Lung microvascular endothelial cell (primary cell): ENCODE measurements at places on chromosomes 2 and 18.

DNA sequence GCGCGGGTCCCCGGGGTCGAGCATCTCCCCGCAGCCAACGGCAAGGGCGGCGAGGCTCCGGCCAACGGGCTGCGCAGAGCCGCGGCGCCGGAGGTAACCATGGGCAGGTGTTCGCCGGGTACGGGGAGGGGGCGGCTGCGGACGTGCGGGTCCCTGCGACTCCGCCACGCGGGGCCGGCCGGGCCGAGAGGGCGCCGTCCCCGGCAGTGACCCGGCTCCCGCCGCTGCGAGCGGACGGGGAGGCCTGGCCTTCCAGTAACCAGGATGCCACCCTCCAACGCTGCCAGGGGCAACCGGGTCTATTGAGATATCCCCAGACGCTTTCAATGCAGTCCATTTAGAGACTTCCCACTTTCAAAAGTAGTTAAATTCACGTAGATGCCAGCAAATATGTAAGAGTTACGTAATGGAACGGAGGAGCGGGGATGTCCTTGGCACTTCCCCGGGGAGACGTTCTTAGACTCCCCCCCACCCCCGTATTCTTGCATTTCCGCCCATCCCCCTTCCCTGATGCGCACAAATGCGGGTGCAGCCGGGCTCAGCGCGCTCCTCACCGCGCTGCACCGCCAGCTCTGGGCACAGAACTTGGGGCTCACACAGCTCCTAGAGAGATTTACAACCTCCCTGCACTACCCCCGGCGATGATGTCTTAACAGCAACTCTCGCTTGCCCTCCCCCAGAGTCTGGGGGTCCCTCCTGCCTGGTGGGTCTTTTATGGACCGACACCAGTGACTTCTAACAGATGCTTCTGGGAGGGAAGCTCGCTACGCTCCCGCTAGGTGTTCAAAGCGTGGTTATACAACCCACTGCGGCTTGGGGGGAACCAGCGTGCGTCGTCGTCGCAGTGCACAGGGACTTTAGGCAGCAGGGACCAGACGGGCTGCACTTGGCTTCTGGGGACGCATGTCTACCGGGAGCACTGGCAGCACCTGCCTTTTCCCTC, 657 bp downstream of the SGPP2 start:
- no peak for DNase-seq

- DNase-seq = no peak
These were observed 118.2 kb downstream of the VWC2L start for GRCh38 chr2:214529021-214529420.

DNA sequence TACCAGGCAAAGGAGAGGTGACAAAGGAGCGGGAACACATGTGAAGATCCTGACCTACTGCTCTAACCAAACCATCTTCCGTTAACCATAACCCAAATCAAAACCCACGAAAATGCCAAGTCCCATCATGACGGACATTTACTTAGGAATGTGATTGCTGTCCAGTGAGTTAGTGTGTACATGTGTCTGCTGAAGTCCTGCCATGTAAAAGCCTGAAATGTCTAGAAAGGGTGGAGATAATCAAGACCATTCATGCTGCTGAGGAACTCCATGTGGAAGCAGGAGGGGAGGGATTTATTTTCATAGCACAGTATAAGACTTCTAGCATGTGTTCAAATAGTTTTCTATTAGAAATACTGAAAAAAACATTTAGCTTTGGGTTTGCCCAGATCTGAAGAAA, 137.0 kb upstream of the BOD1L2 start:
- DNase-seq = no peak

DNA sequence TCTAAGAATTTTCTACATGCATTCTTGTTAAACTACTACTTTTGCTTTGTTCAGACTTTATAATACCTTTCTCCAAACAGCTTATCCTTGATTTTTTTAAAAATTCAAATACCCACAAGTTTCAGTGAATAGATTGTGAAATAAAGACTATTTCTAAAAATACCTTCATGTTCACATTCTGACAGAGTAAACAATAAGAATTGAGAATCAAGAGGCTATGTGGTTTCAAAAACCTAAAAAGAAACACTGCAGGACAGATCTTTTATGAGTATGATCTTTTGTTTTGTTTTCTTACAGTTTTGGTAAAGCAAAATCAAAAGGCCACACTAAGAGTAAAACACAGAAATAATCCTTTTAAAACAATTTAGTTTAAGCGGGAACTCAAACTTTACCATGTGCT, 21.2 kb downstream of the ALS2 start:
- no peak for DNase-seq
